ENCODE measurements at places on chromosomes 12 and 14. TPM values are rescaled to one million over a fixed set of nuclear protein-coding genes. Genes with fewer than 3 reads are reported as not detected.

The RILPL2 gene
- 4.4 TPM for polyA plus RNA-seq

The FAM181A gene
- polyA plus RNA-seq, result not detected

The TRPV4 gene
- polyA plus RNA-seq, result 1.2 TPM

The ALG10B gene
- 0.95 TPM for polyA plus RNA-seq

The HOXC10 gene
- polyA plus RNA-seq, result 32.0 TPM

The ASB2 gene
- polyA plus RNA-seq, result not detected

The ADSS1 gene
- polyA plus RNA-seq, result 1.1 TPM

The CLEC4D gene
- polyA plus RNA-seq, result not detected

The LTA4H gene
- polyA plus RNA-seq, result 78.8 TPM

The TMEM106C gene
- 130 TPM for polyA plus RNA-seq
